ENCODE measurements at places on chromosomes 4 and X.

GRCh38 chr4:105527081-105527480, 25.3 kb upstream of the ARHGEF38 start:
- no peak for DNase-seq

DNA sequence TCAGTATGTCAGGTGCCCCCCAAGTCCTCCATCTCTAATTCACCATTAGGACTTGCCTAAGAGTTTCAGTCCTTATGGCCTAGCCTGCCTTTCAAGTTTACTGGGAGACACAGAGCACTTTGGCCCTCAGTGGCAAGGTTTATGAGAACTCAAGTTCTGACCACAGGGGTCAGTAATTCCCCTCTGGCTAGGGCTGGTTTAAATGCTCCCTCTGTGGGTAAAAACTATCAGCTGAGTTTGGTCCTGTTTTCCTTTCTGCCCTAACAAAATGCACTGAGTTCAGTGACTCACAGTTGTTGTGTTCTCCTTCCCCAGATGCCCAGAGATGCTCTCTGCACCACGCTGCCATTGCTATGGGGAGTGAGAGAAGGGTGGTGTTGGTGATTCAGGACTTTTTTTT, 163.2 kb downstream of the RELL1 start:
- no peak for DNase-seq

- DNase-seq = no peak
Observed at GRCh38 chr4:64718091-64718490, 308.8 kb upstream of the TECRL start.

GRCh38 chr4:174377613-174378012, 93.9 kb downstream of the CEP44 start:
- no peak for DNase-seq

DNA sequence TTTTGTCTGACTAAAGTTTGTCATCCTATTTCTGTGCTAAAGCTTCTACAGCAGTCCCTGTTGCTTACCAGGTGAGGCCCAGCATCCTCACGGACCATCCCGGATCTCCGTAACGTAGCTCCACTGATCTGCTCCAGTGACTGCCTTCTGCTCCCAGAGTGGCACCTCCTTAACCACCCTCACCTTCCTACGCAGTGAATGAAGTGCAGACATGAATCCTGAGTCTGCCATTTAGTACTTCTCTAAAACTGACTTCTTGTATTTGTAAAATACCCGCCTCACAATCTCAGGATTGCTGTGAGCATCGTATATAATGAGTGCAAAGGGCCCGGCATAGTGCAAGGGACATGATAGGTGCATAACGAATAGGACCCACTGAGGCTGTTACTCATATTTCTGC, 27.7 kb upstream of the ACSL1 start:
- no peak for DNase-seq

GRCh38 chr4:10659251-10659650, 25.3 kb downstream of the CLNK start:
- no peak for DNase-seq

DNA sequence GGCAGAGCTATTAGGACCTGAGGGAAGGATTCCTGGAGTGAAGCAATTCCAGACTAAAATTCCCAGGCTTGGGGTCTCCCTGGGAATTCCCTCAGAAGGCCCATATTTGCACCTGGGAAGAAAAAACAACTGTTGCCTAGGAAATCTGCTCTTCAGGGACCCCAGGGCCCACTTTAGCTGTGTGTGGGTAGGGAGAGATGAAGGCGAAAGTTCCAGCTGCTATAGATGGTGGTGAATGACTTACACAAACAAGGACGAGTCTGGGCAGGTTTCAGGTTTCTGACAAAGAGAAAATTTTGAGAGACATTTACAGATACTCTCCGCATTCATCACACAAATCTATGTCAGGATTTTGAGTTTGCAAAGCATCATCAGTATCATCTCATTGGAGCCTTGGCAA, 126.1 kb downstream of the GPC3 start:
- DNase-seq = no peak

GRCh38 chr4:119302073-119302832, 19.7 kb downstream of the FABP2 start:
- DNase-seq = no peak

DNA sequence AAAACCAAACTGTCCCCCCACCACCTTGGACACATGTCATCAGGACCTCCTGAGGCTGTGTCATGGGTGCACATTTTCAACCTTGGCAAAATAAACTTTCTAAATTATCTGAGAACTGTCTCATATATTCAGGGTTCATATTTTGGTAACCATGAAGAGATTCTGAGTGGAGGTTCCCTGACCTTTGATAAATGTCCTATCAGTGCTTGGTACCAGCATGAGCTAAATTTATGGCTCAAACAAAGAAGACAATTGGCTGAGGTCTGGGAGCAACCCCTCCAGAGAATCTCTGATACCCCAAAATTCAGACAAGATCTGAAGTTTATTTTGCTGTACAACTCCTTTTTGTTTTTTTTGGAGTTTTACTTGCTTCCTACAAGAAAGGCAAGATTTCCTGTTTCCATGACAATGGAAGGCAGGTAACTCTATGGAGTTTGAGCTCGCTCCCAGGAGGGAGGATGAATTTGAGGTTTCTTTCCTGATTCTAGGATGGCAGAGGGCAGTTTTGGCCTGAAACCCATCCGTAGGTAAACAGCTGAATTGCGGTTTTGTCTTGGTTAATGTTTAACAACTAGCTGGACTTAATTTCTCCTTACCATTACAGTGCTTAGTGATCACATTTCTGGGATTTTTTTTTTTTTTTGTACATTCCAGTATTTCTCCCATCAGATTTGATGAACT, 14.5 kb downstream of the UGT2B15 start:
- no peak for DNase-seq

GRCh38 chr4:26579169-26579568, 4.7 kb upstream of the TBC1D19 start:
- no peak for DNase-seq

DNA sequence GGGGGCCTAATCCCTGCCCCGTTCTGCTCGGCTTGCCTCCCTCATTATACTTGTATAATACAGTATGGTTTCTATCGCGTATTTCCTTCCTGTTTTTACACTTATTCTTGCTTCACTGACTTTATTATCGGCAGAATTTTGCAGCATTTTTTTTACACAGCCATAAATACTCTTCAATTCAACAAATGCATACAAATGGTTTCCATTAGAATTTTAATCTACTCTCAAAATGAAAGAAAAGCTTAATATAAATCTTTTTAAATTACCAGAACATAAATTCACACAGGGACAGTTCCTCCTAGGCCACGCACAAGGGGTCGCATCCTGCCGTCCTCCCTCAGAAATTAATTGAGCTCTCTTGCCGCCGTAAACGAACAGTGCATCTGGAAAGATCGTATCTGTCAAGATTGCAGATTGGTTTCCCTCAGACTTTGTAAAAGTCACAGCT, 42.9 kb downstream of the DCTD start:
- no peak for DNase-seq

DNA sequence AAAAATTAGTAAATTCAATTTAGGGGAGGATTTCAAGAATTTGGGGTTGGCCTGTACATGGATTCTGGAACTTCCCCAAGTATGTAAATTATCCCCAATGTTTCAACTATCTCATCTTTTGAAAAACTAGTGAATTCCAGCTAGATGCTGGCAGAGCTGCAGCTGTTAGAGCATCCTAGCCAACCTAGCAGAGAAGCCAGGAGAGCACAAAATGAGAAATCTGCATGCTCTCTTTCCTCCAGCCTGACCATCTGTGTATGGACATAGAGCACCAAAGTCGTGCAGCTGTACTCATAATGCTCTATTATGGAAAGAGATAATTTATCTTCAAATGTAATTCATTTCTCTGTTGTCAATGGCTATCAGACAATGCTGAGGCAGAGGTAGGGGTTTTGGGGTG, 1217.7 kb downstream of the PCDH19 start:
- DNase-seq = no peak

DNA sequence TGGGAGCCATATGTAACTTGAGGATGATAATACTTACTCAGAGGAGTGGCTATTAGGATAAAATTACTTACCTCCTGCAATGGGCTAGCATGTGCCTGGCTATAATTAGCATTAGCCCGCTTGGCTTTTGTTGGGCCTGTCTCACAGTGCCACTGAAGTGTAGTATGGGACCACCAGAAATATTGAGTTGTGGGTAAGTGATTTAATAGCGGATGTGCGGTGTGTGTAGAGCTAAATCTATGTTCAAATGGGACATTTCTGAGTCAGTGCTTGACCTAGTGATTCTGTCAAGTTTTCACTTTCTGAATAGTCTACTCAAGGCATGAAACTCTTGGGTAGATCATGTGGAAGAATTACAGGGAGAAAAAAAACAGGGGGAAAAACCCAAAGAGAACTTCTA, 3.5 kb upstream of the CLNK start:
- no peak for DNase-seq

- no peak for DNase-seq
Observed at GRCh38 chrX:9135901-9136510, 102.1 kb upstream of the FAM9B start.

DNA sequence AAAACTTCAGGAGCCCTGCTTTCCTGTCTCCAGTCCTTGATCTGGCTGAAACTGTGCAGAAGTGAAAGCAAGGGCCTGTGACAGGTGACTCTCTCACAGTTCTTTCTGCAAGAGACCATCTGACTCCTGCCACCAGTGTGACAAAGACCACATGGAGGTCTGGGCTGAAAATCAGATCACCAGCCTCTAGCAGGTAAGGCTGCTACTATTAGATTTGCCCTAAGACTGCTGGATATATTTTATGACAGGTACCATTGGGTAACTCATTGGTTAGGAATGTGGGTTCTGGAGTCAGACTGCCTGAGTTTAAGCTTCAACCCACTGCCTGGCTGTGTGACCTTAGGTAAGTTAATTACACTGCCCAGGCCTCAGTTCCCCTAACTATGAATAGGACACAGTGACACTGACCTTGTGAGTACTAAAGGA, 163.3 kb upstream of the SLC7A11 start:
- no peak for DNase-seq

DNA sequence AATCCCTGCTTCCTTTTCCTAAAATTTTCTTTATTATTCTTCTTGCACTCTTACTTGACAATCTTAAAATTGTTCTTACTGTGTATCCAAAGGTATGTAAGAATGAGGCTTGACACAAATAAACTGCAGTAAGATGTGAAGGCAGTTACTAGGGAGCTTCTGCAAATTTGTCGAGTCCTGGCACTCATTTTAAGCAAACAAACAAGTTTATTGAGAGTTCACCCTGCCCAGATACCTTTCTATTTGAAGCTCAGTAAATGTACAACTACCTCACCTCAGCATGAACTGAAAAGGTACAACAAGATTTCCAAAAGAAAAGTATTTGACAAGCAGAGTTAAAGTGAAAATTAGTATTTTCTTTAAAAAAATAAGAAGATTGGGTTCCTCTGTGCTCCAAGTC, 13.3 kb upstream of the SYTL4 start:
- no peak for DNase-seq

DNA sequence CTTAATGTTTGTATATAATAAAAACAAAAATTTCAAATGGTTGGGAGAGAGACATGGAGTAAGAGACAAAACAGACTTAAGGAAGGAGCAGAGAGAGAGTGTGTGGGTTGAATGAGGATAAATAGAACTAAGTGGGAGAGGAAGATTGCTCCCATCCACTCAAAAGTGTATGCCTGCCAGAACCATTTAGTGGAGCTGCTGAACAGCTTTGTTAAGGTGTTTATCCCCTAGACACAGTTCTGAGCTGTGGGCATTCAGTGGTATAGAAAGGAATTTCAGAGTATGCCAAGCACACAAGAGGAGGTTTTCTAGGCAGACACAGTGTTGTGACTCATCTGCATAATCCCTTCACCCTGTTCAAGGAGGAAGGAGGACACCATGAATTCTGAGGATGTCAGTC, 508.6 kb upstream of the EPHA5 start:
- no peak for DNase-seq

DNA sequence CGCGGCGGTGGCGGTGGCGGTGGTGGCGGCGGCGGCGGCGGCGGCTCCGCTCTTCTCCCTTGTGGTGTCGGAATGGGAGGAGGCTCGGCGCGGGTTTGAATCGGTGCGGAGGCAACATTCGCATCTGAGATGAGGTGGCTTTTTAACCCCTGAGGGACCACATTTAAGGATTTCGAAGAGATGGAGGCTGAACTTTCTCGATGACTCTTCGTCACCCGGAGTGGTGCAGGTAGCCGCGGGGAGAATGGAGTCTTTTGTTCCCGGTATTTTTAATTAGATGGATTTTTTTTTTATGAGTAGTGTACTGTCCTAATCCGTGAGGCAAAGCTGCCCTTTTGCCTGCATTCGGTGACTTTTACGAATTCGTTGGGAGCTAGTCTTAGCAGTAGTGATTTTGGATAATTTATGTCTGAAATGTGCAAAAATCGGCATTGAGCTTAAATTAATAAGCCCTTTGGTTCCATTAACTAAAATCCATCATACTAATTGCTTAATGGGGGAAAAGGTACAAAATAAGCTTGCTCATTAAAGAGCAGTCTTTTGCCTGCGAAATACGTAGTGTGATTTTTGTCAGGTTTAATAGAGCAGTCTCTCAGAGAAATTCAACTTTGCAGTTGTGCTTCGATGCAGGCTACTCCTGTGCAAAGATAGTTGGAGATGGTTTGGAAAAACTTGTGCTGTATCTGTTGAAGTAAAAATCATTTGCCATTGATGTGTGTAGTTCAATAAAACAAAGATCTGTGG, 206.2 kb downstream of the TENM3 start:
- no peak for DNase-seq

GRCh38 chr4:121339307-121339706, 41.5 kb downstream of the QRFPR start:
- no peak for DNase-seq

DNA sequence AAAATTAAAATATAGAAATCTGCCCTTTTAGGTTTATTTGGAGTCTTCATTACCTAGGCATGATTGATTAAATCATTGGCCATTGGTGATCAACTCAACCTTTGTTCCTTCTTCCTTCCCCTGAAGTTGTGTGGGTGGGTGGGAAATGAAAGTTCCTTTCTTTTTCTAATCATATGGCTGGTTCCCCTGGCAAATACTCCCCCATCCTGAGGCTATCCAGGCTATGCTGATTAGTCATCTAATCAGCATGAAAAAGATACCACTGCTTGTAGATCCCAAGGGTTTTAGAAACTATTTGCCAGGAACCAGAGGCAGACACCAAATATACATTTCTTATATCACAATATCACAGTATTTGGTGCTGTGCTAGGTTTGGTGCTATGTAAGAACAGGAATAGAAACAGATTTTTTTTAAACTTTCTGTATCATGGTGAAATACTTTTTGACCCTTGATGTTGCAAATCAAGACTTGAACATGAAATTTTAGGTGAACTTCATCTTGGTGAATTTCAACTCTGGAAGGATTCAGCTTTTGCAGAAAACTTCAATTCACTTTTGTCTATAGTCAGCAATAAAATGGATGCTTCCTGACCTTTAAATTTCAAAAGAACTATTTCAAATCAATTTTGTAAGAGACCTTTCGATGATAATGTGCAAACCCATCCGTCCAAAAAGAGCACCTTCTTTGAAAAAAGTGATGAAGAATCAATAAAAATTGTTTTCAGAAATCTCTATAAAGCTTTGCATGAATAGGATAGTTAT, 71.1 kb downstream of the CCSER1 start:
- no peak for DNase-seq

GRCh38 chr4:57070461-57070860, 39.7 kb downstream of the IGFBP7 start:
- DNase-seq = no peak
